Esophagus mucosa (tissue), 1 donor: ENCODE measurements at places on chromosomes 3 and 15. TPM values are rescaled to one million over a fixed set of nuclear protein-coding genes. Genes with fewer than 3 reads are reported as not detected.

- no peak for ATAC-seq
Measured at GRCh38 chr15:26087881-26088280, 224.8 kb upstream of the ATP10A start.

The FOXL2NB gene
- total RNA-seq = not detected

The ITIH1 gene
- total RNA-seq = 0.12 TPM

DNA sequence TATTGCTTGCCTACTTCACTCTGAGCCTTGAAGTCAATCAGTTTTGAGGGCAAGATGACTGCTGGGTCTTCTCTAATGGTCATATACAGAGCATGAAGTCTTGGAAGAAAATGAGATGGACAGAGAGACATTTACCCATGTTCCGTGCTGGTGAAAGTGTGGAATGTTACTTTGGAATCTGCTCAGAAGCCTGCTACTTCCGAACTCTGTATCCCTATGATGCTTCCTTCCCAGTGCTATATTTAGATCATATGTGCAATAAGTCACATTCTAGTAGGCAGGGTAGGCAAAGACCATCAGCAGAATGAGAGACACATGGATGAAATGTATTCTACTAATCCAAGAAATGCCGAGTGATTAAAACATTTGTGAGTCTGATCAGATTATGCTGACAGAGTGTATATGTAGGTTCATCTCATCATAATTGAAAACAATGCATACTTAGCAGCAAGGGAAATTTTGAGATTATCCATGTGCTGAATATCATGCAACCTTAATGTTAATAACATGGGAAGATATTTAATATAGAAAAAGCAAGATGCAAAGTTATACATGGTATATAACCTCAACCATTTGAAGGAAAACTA lies 60.5 kb downstream of the RAB7A start:
- no peak for ATAC-seq

GRCh38 chr3:16848007-16848406 lies 36.7 kb upstream of the PLCL2 start:
- no peak for ATAC-seq

GRCh38 chr3:10232137-10232536 lies 16.1 kb upstream of the TATDN2 start:
- ATAC-seq = peak; percentile 69

DNA sequence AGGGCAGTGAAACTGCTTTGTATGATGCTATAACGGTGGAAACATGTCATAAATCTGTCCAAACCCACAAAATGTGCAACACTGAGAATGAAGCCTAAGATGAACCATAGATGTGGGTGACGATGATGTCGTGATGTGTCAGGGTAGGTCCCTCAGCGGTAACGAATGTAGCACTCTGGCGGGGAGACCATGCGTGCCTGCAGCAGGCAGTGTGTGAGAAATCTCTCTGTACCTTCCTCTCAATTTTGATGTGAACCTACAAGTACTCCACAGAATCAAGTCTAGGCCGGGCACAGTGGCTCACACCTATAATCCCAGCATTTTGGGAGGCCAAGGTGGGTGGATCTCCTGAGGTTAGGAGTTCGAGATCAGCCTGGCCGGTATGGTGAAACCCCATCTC lies 268.2 kb upstream of the LYSMD4 start:
- no peak for ATAC-seq

The PRTG gene
- total RNA-seq = 0.56 TPM

GRCh38 chr15:85592148-85592547 lies 202.6 kb downstream of the KLHL25 start:
- peak; percentile 12 for ATAC-seq
